ENCODE measurements at places on chromosomes 2 and 18. TPM values are rescaled to one million over a fixed set of nuclear protein-coding genes. Genes with fewer than 3 reads are reported as not detected.
A peak's percentile ranks its signal among the peaks of the same experiment; 100 is the strongest.

- no peaks in the 10 kb centered on the region for H3K36me3 ChIP-seq
- no peaks in the 10 kb centered on the region for H3K4me1 ChIP-seq
- DNase-seq, result no peak
- H3K27me3 ChIP-seq, result no peaks in the 10 kb centered on the region
These were observed 329.8 kb upstream of the MYT1L start for GRCh38 chr2:2660789-2661355.

GRCh38 chr2:224904381-224904780 lies 137.9 kb downstream of the DOCK10 start:
- H3K4me1 ChIP-seq, result peaks cover 40% of the 10 kb centered on the region
- no peak overlapping the region for H3K4me3 ChIP-seq
- no peak for DNase-seq
- H3K27me3 ChIP-seq, result no peaks in the 10 kb centered on the region

Gene MOGAT1
- 0.18 TPM for total RNA-seq

Gene KIAA2012
- total RNA-seq, result not detected

GRCh38 chr18:59008302-59008974 lies 131.2 kb upstream of the SEC11C start:
- DNase-seq, result no peak
- H3K27ac ChIP-seq, result no peak overlapping the region
- no peak overlapping the region for H3K4me3 ChIP-seq
- H3K27me3 ChIP-seq, result no peaks in the 10 kb centered on the region
- H3K4me1 ChIP-seq, result no peaks in the 10 kb centered on the region

Gene CAMKMT
- total RNA-seq, result 11.2 TPM

Gene DYNAP
- total RNA-seq, result not detected

Gene NOSTRIN
- not detected for total RNA-seq

Gene CROCC2
- not detected for total RNA-seq

Gene DAW1
- not detected for total RNA-seq

Gene MARS2
- total RNA-seq, result 17.2 TPM

GRCh38 chr2:221205103-221205673 lies 366.9 kb downstream of the EPHA4 start:
- no peaks in the 10 kb centered on the region for H3K27me3 ChIP-seq
- no peak for DNase-seq
- no peaks in the 10 kb centered on the region for H3K36me3 ChIP-seq
- H3K27ac ChIP-seq, result no peak overlapping the region
- H3K4me3 ChIP-seq, result no peak overlapping the region

Gene SYT4
- total RNA-seq, result not detected

GRCh38 chr2:69955029-69955428 lies 6.4 kb downstream of the ASPRV1 start:
- H3K4me3 ChIP-seq, result no peak overlapping the region
- peaks cover 7% of the 10 kb centered on the region for H3K4me1 ChIP-seq
- no peak for DNase-seq
- H3K27ac ChIP-seq, result no peak overlapping the region
- H3K36me3 ChIP-seq, result no peaks in the 10 kb centered on the region

- no peak overlapping the region for H3K27ac ChIP-seq
- DNase-seq, result no peak
- H3K36me3 ChIP-seq, result no peaks in the 10 kb centered on the region
These were observed 163.1 kb downstream of the GALNT14 start for GRCh38 chr2:30975156-30975555.

Gene CPO
- not detected for total RNA-seq

- H3K27ac ChIP-seq, result peak overlapping the region; percentile 11
- DNase-seq, result no peak
- no peak overlapping the region for H3K4me3 ChIP-seq
- H3K27me3 ChIP-seq, result no peaks in the 10 kb centered on the region
- peaks cover 10% of the 10 kb centered on the region for H3K4me1 ChIP-seq
These were observed 72.7 kb downstream of the ANKRD12 start for GRCh38 chr18:9209279-9209678.

Gene HOXD9
- total RNA-seq, result not detected

Gene FOSL2
- 156 TPM for total RNA-seq

GRCh38 chr2:40400336-40400953 lies 51.4 kb downstream of the SLC8A1 start:
- peaks cover 24% of the 10 kb centered on the region for H3K4me1 ChIP-seq
- H3K27me3 ChIP-seq, result no peaks in the 10 kb centered on the region
- no peak for DNase-seq
- H3K4me3 ChIP-seq, result peak overlapping the region; percentile 24

Gene PDE1A
- total RNA-seq, result not detected

DNA sequence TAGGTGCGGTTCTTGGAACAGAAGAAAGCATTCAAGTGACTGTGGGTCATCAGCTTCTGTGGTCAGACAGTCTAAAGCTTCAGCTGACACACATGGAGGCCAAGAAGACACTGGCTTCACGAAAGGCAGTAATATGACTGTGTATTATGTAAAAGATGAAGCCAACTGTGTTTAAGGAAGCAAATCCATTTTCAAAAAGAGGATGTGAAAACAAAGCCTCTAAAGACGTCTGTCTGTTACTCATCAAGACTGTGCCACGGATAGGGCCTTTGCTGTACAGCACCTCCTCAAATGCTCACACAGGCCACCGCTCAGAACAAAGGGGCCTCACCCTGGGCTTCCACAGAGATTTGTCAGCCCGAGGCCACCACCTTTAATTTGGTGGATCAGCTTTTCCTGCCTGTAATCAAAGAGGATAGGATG lies 21.1 kb upstream of the TMEM163 start:
- no peak overlapping the region for H3K27ac ChIP-seq
- peaks cover 11% of the 10 kb centered on the region for H3K27me3 ChIP-seq
- H3K36me3 ChIP-seq, result no peaks in the 10 kb centered on the region
- DNase-seq, result no peak
- peaks cover under 1% of the 10 kb centered on the region for H3K4me1 ChIP-seq

DNA sequence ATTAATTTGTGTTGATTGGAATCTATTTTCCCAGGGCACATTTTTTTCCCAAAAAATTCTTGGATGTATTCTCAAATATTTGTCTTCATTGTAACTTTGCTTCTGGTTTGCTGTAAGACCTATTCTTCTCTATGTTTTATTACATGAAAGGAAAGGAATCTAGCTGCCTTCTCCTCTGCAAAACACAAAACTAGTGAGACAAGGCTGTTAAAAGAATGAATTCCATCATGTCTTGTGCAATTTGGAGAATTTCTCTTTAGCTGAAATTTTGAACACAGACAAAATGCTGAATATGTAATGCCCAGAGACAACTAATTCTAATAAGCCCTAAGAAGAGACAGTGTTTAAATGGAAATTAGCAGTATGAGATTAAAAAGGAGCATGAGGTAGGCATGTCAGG lies 275.9 kb downstream of the CDH20 start:
- H3K4me1 ChIP-seq, result no peaks in the 10 kb centered on the region
- H3K27ac ChIP-seq, result no peak overlapping the region
- H3K4me3 ChIP-seq, result no peak overlapping the region
- H3K27me3 ChIP-seq, result peaks cover 29% of the 10 kb centered on the region
- DNase-seq, result no peak

Gene IL37
- total RNA-seq, result not detected

Gene TSPYL6
- total RNA-seq, result not detected

DNA sequence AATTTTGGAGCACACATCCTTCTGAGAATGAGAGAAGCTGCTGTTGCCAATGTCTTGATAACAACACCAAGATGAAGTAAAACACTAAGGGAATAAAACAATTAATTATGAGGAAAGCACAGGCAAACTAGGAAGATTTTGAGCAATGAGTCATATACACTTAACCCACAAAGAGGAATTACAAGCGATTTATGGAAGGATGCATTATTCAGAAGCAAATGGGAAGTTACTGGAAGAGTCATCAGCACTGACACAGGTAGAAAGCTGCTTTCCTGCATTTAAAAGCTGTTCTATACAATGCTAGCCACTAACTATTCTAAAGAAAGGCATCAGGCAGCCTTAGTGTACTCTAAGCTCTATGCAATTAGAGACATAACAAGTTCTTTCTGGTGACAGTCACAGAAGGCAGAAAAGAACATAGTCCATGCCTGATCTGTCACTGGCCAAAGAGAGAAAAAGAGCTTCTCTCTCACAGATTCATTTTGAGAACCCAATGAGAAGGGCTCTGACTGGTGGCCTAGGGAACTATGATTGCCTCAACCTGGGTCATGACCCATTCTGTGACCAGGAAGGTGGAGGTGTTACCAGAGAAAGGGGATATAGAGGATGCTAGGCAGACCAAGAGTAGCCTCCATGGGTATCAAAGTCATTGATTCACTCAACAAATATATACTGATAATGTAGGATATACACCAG lies 45.4 kb downstream of the M1AP start:
- no peaks in the 10 kb centered on the region for H3K36me3 ChIP-seq
- H3K4me3 ChIP-seq, result no peak overlapping the region
- DNase-seq, result no peak
- H3K27ac ChIP-seq, result no peak overlapping the region
- H3K4me1 ChIP-seq, result peaks cover 15% of the 10 kb centered on the region

DNA sequence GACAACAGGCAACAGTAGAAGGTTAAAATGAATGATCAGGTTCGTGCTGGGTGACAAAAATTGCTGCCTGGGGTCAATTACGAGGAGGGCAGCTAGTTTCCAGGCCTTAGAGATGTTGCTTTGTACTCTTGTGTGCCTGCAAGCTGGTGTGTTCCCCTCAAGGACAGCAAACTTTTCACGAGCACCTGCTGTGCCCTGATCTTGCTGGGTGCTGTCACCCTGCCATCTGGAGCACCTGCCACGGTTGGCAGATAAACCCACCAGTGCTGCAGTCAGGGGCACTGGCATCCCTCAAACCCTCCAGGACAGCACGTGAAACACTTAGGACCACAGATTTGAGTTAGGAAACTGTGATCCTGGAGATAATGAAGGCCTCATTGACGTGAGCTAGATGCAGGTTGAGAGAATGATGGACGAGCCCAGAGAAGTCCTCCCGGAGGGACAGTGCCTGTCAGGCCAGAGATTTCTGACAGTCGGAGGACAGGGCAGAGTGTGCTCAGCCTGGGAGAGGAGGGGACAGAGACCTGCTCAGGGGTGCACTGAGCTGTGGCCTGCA lies 104.3 kb upstream of the RAB12 start:
- H3K27ac ChIP-seq, result no peak overlapping the region
- no peaks in the 10 kb centered on the region for H3K27me3 ChIP-seq
- H3K4me3 ChIP-seq, result no peak overlapping the region
- no peaks in the 10 kb centered on the region for H3K36me3 ChIP-seq
- DNase-seq, result no peak

Gene LIPG
- 0.59 TPM for total RNA-seq

Gene CERKL
- not detected for total RNA-seq

DNA sequence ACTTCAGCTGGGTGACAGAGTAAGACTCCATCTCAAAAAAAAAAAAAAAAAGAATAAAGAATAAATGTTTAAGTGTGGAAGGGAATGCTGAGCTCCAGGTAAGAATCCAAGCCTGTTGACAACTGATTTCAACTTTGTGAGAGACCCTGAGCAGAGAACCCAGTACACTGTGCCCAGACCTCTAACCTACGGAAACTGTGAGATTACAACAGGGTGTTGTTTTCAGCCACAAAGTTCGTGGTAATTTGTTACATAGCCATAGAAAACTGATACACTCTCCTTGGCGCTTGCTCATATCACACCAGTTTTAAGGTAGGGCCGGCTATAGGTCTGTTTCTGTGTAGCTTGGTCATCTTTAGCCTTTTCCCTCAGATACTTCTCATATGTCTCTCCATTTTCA lies 98.4 kb upstream of the PAPOLG start:
- no peak overlapping the region for H3K27ac ChIP-seq
- no peaks in the 10 kb centered on the region for H3K27me3 ChIP-seq
- no peaks in the 10 kb centered on the region for H3K36me3 ChIP-seq
- no peak for DNase-seq
- H3K4me1 ChIP-seq, result no peaks in the 10 kb centered on the region
